ENCODE measurements at places on chromosomes 1 and 21.

DNA sequence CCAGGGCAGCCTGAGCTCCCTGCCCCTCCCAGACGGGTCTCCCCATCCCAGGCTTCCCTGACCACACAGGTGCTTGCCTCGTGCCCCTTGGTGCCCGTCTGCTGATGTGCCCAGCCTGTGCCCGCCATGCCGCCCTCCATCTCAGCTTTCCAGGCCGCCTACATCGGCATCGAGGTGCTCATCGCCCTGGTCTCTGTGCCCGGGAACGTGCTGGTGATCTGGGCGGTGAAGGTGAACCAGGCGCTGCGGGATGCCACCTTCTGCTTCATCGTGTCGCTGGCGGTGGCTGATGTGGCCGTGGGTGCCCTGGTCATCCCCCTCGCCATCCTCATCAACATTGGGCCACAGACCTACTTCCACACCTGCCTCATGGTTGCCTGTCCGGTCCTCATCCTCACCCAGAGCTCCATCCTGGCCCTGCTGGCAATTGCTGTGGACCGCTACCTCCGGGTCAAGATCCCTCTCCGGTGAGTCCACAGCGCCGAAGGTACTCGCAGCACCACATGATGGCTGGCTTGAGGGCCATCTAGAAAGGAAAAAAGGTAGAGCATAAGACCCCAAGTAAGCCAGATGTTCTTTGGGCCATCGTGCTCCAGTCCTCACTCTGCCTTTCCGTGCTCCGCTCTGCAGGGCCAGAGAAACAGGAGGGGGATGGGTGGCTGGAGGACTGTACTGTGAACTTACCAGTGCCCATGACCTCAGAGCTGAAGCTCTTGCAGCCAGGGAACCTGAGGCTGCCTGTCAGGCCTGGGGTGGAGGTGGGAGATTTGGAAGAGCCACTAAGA, 1.4 kb downstream of the ADORA1 start:
- no peak for DNase-seq

DNA sequence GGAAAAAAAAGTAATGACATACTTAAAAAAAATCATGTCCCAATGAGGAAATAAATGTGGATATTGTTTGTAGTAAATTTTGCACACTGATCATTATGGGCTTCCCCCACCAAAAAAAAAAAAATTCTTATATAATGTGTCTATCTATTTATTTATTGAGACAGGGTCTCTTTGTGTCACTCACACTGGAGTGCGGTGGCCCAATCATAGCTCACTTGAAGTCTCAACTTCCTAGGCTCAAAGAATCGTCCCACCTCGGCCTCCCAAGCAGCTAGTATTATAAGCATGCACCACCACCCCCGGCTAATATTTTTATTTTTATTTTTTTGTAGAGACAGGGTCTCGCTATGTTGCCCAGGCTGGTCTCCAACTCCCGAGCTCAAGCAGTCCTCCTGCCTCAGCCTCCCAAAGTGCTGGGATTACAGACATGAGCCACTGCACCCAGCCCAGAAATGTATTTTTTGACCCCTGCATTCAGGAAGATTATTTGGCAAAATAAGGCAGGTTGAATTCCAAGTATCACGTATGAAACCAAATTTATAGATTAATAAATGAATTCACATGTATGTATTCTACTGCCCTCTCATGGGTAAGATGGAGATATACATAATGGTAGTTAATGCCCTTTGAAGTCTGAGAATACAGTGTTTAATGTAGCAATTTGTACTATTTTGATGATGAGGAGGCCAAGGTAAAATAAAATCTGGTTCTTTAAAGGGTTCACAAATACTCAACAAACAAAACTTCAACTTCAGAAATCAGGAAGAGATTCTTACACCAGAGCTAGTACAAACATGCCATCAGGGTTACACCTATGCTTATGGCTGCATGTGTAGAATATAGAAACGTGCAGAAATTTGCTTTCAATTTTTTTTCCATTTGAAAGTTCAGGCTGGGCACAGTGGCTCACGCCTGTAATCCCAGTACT, 1.4 kb upstream of the DENND2C start:
- no peak for DNase-seq

GRCh38 chr1:167297222-167298214, 76.8 kb downstream of the POU2F1 start:
- DNase-seq: no peak

GRCh38 chr1:30353637-30354036, 369.7 kb downstream of the MATN1 start:
- DNase-seq: no peak

GRCh38 chr1:75861831-75862230, 65.1 kb downstream of the MSH4 start:
- DNase-seq: no peak

- no peak for DNase-seq
These were observed 471.4 kb downstream of the PTBP2 start for GRCh38 chr1:97192872-97193572.

GRCh38 chr1:204756811-204757210, 71.3 kb upstream of the LRRN2 start:
- no peak for DNase-seq

GRCh38 chr21:29145354-29145782, 14.9 kb downstream of the MAP3K7CL start:
- DNase-seq: peak; percentile 4

GRCh38 chr1:21268281-21269239, 21.7 kb downstream of the ECE1 start:
- DNase-seq: no peak

- no peak for DNase-seq
These were observed 17.2 kb downstream of the VCAM1 start for GRCh38 chr1:100736746-100737145.

- no peak for DNase-seq
These were observed 269.6 kb upstream of the PLXNA2 start for GRCh38 chr1:208513799-208514198.

DNA sequence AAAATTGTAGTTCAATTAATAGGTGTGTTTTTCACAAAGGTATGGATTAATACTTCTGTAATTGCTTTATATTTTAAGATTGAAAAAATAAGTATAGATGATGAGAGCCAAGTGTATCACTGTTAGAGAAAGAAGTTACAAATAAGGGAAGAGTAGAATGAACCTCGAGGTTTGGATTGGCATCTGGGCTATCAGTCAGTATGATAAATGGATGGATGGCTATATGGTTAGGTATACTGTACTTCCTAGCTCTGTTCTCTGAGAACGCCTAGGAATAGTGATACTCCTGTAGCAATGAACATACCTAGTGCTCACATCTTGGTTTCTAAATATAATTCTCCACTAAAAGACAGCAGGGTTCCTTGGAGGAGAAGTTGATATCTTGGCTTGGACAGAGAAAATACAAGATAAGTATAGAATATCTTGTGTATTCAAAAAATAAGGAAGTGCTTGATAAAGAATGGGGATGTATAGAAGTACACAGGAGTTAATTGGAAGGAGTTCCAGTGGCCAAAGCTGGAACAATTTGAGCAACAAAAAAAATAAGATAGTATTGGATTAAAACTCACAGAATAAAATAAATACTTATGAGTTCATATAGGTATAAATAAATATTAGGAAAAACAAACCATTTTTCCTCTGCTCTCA, 12.4 kb downstream of the IPO9 start:
- DNase-seq: no peak

DNA sequence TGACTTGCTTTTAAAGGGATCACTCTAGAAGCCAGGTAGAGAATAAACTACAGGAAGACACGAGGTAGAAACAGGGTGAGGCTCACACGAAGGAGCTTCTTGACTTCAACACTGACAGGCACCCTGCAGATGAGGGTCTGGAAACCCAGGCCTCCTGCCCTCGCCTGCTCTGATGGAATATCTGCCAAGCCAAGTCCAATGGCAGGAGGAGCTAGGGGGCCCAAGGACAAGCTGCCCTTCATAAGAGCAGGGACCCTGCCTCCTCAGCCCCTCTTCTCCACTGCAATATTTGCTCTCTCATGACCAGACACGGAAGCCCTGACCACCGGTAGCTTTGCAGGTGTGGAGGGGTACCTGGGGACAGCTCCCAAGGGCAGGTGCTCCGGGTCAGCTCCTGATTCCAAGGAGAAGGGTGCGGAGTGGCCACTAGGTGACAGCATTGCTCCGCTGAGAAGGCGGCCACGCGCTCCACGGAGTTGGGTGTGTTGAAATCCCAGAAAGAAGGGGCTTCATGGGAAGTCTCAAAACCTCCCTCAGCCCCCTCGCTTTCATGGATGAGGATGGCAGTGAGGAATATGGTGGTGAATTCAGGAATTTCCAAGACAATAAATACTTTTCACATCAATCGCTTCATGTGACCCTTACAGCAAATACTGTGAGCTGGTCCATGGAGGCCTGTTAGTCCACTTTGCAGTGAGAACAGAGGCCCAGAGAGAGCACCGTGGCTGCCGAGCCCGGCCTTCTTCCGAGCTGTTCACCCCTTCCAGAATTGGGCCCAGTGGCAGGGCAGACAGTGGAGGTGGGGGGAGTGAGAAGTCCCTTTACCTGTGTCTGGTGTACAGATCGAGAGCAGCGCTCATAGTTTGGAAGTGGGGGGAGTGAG, 33.2 kb upstream of the PAX7 start:
- peak; percentile 47 for DNase-seq

GRCh38 chr1:214515544-214516433, 35.6 kb downstream of the PTPN14 start:
- no peak for DNase-seq

DNA sequence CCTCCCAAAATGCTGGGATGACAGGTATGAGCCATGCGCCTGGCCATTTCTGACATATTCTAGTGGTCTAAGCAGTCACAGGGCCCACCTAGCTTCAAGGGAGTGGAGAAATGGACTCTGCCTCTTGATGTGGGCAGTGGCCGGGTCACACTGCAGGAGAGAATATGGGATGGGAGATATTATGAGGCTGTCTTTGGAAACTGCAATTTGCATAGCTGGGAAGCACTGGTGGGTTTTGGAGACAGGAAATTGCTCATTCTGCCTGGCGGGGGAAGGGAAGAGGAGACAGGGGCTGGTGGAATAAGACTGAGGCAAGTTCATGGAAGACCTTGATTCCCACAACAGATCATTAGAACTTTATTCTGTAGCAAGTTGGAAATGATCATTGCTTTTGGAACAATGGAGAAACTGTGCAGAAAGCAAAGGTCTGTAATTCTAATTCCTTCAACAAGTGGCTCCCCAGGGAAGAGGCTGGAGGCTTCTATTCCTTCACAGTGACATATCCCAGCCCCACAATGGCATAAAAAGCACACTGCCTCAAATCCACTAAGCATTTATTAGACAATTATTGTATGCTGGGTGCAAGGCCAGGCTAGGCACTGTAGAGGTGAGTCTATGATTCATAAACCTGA, 10.5 kb downstream of the NCMAP start:
- DNase-seq: no peak

DNA sequence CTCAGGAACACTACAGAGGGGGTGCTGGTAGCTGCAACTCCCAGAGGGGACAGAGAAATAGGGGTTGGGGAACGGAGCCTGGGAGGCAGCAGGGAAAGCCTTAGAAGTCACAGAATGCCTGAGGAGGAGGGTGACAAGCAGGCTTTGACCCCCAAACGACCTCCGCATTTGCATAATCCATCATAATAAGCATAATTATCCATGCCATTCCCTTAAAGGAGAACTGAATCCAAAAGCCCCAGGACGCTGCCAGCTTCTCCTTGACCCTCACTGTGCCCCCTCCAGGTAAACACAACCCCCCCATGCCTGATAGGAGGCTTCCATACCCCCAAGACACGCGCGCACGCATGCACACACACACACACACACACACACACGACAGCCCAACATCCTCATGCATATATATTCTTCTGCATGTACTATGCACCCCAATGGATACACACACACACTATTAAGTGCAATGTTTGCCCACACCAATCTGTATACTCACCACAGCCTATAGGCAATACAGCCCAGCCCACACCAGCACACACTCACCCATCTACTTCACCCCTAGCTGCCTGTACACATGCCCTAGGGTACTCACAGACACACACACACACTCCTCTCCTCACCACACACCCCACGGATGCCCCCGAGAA, 27.8 kb downstream of the SDC3 start:
- DNase-seq: no peak

DNA sequence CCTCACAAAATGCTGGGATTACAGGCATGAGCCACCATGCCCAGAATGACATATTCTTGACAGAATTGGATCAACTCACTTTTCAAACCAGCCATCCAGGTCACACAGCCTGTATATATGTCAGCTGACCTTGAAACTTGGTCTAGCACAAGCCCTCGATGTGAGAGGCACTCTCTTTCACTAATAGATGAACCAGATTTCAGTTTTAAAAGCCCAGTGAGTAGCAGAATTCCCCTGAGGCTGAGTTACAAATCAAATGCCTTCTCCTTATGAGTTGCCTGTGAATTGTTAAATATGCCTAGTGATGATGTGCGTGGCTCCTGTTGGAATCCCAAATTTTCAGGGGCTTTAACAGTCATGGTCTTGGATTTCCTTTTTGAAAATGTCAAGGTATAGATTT, 88.7 kb downstream of the CD247 start:
- DNase-seq: no peak

DNA sequence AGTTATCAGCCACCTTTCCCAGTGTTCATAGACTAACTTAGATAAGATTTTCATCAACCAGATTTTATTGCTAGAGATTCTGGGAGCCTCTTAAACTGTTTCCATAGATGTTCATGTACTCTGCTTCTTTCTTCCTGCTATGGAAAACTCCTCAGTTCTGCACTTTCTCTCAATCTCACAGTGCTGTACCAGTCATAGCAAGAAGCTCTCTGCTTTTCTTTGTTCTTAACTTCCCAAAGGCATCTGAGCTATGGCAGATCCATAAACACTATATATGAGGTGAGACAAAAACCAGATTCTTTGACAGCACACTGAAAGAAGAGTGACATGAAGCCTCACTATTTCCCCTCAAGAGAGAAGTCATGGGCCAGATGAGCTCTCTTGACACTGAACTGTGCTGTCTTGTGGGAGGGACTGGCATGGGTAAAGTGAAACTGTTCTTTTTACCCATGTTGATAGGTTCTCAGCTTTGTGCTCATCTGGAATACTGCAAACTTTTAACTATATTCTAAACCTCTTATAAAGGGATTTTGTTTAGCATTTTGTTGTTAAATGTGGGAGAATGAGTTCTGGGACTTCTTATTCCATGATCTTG, 64.2 kb upstream of the LYPLAL1 start:
- no peak for DNase-seq
